ENCODE measurements at places on chromosomes 12 and 14.
A peak's percentile ranks its signal among the peaks of the same experiment; 100 is the strongest.

DNA sequence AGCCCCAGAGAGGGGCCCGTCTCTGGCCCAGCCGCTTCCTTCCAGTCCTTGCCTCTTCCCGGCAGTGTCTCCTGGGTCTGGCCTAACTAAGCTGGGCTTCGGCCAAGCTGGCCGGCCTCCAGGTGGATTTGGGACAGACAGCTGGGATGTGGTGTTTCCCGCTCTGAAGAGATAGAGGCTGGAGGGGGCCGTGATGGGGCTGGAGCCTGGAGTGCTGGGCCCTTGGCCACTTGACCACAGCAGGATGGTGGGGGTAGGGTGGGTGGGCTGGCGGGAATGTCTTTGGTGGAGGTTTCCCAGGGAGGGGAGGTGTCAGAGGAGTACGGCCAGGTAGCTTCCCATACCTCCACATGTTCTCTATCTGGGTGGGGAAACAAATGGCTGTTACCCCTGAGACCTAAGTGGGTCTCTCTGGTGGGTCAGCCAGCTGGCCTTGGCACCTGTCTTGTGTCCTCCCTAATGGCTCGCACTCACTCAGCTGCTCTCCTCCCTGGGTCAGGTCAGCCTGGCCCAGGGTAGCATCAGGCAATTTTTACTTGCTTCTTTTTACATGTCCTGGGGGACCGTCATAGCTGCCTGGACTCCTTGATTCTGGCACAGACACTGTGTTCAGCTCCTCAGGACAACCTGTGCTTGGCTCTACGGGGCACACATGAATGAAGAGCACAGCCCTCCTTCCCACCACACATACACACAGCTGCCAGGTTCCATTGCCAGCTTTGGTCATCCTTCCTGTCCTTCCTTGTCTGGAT is 19.8 kb upstream of the PGF start:
- DNase-seq: peak; percentile 47
- H3K4me3 ChIP-seq: no peak overlapping the region
- H3K27ac ChIP-seq: no peak overlapping the region

- H3K4me1 ChIP-seq: peaks cover 39% of the 10 kb centered on the region
- peak overlapping the region; percentile 71 for H3K27ac ChIP-seq
- no peak overlapping the region for H3K4me3 ChIP-seq
- peak; percentile 42 for DNase-seq
- no peaks in the 10 kb centered on the region for H3K27me3 ChIP-seq
Observed at GRCh38 chr12:111819191-111820158, 22.6 kb upstream of the MAPKAPK5 start.

GRCh38 chr12:169528-170370 is 44.2 kb downstream of the SLC6A12 start:
- H3K27ac ChIP-seq: no peak overlapping the region
- H3K4me3 ChIP-seq: no peak overlapping the region
- no peaks in the 10 kb centered on the region for H3K27me3 ChIP-seq
- peaks cover 18% of the 10 kb centered on the region for H3K4me1 ChIP-seq

GRCh38 chr12:100672075-100672592 is 98.7 kb downstream of the GAS2L3 start:
- H3K36me3 ChIP-seq: no peaks in the 10 kb centered on the region
- H3K27me3 ChIP-seq: no peaks in the 10 kb centered on the region
- H3K27ac ChIP-seq: no peak overlapping the region
- no peaks in the 10 kb centered on the region for H3K4me1 ChIP-seq
- no peak overlapping the region for H3K4me3 ChIP-seq

DNA sequence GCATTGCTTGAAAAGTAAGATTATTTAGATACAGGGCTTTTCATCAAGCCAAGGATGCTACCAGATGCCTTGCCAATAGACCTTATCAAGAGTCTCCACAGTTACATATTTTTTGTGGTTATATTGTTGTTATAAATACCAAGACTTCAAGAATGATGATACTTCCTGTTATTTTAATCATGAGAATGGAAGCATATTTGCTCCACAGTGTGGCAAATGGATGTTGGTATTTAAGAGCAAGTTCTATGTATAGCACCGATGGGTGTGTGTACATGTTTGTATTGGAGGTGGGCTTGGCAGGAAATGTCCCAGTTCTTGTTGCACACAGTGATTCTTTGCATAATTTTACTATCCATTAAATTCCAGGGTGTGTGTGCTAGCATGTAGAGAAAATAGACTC is 4.4 kb upstream of the NID2 start:
- H3K4me3 ChIP-seq: no peak overlapping the region
- no peak for DNase-seq
- peaks cover 8% of the 10 kb centered on the region for H3K27me3 ChIP-seq
- no peak overlapping the region for H3K27ac ChIP-seq
- H3K4me1 ChIP-seq: peaks cover 4% of the 10 kb centered on the region

GRCh38 chr12:104514092-104514810 is 57.5 kb downstream of the CHST11 start:
- no peaks in the 10 kb centered on the region for H3K27me3 ChIP-seq
- H3K27ac ChIP-seq: no peak overlapping the region
- peaks cover 21% of the 10 kb centered on the region for H3K4me1 ChIP-seq
- no peak for DNase-seq
- H3K36me3 ChIP-seq: no peaks in the 10 kb centered on the region

GRCh38 chr12:71727958-71728357 is 26.7 kb upstream of the RAB21 start:
- no peaks in the 10 kb centered on the region for H3K4me1 ChIP-seq
- no peaks in the 10 kb centered on the region for H3K36me3 ChIP-seq
- no peak overlapping the region for H3K4me3 ChIP-seq
- H3K27ac ChIP-seq: no peak overlapping the region
- DNase-seq: no peak
- H3K27me3 ChIP-seq: no peaks in the 10 kb centered on the region

DNA sequence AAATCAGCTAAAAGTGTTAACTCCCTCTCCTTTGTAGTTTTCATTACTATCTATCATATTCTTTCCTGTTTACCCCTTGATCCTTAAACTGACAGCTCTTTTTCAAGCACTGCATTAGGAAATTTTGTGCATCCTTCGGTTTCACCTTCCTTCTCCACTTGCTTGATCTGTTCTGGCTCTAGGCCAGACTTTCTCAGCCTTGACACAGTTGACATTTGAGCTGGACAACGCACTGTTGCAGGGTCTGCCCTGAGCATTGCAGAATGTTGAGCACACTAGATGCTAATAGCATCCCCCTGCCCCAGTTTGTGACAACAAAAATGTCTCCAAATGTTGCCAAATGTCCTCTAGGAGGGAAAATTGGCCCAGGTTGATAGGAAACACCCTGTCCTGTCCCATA is 75.4 kb upstream of the KCNJ8 start:
- H3K4me3 ChIP-seq: no peak overlapping the region
- H3K27me3 ChIP-seq: no peaks in the 10 kb centered on the region
- H3K36me3 ChIP-seq: no peaks in the 10 kb centered on the region

GRCh38 chr12:105721051-105721825 is 390.7 kb downstream of the C12orf75 start:
- H3K27ac ChIP-seq: no peak overlapping the region
- H3K4me3 ChIP-seq: no peak overlapping the region
- no peaks in the 10 kb centered on the region for H3K36me3 ChIP-seq
- DNase-seq: no peak
- H3K4me1 ChIP-seq: no peaks in the 10 kb centered on the region

DNA sequence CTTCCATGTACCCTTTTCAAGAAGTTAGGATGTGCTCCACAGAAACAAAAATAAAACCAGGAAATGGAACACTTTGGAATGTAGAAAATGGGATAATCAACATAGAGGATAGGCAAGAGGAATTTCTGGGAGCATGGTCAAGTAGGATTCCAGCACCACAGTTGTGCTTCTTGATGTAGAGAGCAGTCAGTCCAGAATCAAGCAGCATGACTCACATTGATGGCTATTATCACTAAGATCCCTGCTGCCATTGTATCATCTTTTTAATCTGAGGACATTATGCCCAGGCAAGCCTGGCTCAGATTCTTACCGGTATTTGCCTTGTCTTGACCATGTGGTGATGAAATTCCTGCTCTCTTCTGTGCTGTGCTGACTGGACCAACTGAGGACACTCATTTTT is 5.7 kb downstream of the ETFRF1 start:
- H3K36me3 ChIP-seq: no peaks in the 10 kb centered on the region
- no peak overlapping the region for H3K4me3 ChIP-seq
- H3K4me1 ChIP-seq: no peaks in the 10 kb centered on the region
- H3K27ac ChIP-seq: no peak overlapping the region

GRCh38 chr12:49962861-49963765 is 1.4 kb downstream of the AQP5 start:
- peaks cover 73% of the 10 kb centered on the region for H3K27me3 ChIP-seq
- peak; percentile 66 for DNase-seq
- H3K4me3 ChIP-seq: no peak overlapping the region
- H3K27ac ChIP-seq: no peak overlapping the region
- H3K36me3 ChIP-seq: no peaks in the 10 kb centered on the region

DNA sequence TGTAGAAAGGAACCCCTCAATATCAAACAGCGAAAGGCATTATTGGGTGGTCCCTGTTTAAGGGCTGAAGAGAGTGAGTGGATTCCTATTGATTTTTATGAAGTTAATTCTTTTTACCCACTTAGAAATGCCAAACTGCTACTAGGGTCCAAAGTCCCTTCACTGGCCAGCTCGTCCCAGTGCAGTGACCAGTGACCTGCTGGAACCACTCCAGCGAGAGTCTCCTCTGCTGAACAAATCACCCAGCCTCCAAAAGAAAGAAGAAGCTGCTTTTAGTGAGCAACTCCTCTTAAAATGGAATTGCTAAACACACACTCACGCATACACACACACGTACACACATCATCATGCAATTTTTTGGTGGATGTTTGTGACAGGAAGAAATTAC is 198.2 kb upstream of the PLEKHG7 start:
- DNase-seq: peak; percentile 25
- H3K27ac ChIP-seq: peak overlapping the region; percentile 77
- no peak overlapping the region for H3K4me3 ChIP-seq
- H3K36me3 ChIP-seq: no peaks in the 10 kb centered on the region

GRCh38 chr12:53510181-53510812 is 3.0 kb upstream of the NPFF start:
- H3K4me3 ChIP-seq: no peak overlapping the region
- DNase-seq: no peak
- H3K27me3 ChIP-seq: no peaks in the 10 kb centered on the region
- peaks cover 38% of the 10 kb centered on the region for H3K36me3 ChIP-seq
- H3K27ac ChIP-seq: no peak overlapping the region

- no peak overlapping the region for H3K27ac ChIP-seq
- H3K4me3 ChIP-seq: no peak overlapping the region
- no peaks in the 10 kb centered on the region for H3K36me3 ChIP-seq
- H3K4me1 ChIP-seq: no peaks in the 10 kb centered on the region
Observed at GRCh38 chr12:60205500-60205899, 609.7 kb downstream of the SLC16A7 start.

DNA sequence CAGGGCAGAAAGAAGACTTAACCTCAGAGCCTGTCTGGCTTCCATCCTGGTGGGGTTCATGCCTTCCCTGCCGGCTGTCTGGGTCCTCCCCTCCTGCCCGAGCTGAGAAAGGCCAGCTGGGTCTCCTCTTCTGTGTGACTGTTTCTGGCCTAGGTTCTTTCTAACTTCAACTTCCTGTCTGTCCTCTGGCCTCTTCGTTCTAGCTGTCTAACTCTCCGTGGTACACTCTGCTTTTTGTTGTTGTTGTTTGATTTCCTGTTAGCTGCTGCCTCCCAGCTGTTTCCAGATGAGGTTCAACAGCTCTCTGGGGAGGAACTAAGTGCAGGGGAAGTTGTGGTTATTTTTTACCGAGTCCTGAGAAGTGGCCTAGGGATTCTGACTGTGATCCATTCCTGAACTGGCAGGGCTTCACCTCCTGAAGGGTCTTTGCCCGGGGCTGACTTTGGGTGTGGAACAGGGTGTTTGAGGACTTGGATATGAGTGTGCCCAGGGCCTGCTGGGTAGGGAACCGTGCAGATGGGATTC is 3.2 kb downstream of the MLXIP start:
- H3K4me1 ChIP-seq: peaks cover 77% of the 10 kb centered on the region
- peak overlapping the region; percentile 85 for H3K4me3 ChIP-seq
- no peaks in the 10 kb centered on the region for H3K27me3 ChIP-seq

- H3K36me3 ChIP-seq: no peaks in the 10 kb centered on the region
- H3K27ac ChIP-seq: no peak overlapping the region
- peaks cover 27% of the 10 kb centered on the region for H3K27me3 ChIP-seq
- no peak overlapping the region for H3K4me3 ChIP-seq
- peaks cover 4% of the 10 kb centered on the region for H3K4me1 ChIP-seq
Observed at GRCh38 chr14:96597680-96598079, 95.5 kb downstream of the PAPOLA start.

- no peaks in the 10 kb centered on the region for H3K36me3 ChIP-seq
- H3K27ac ChIP-seq: no peak overlapping the region
- DNase-seq: no peak
- no peaks in the 10 kb centered on the region for H3K4me1 ChIP-seq
- H3K27me3 ChIP-seq: peaks cover 22% of the 10 kb centered on the region
Observed at GRCh38 chr12:109606320-109607028, 32.9 kb downstream of the MVK start.

- DNase-seq: peak; percentile 21
- no peaks in the 10 kb centered on the region for H3K4me1 ChIP-seq
- no peaks in the 10 kb centered on the region for H3K36me3 ChIP-seq
- H3K4me3 ChIP-seq: no peak overlapping the region
- H3K27ac ChIP-seq: no peak overlapping the region
- H3K27me3 ChIP-seq: no peaks in the 10 kb centered on the region
Observed at GRCh38 chr12:614411-614970, 48.8 kb downstream of the NINJ2 start.
